Body of pancreas (tissue), 4 donors: ENCODE measurements at places on chromosomes 4 and X. TPM values are rescaled to one million over a fixed set of nuclear protein-coding genes. Genes with fewer than 3 reads are reported as not detected.

The TRAM1L1 gene
- 4.9 TPM for total RNA-seq

DNA sequence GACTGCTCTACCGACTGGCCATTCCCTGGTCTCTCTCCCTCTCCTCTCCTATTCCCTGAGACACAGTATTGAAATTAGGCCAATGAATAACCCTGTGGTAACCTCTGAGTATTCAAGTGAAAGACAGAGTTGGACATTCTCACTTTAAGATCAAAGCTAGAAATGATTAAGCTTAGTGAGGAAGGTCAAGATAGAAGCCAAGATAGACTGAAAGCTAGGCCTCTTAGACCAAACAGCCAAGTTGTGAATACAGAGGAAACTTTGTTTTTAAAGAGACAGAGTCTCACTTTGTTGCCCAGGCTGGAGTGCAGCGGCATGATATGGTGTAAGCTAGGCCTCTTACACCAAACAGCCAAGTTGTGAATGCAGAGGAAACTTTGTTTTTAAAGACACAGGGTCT, 64.6 kb downstream of the KDM6A start:
- no peak overlapping the region for H3K4me3 ChIP-seq
- H3K27me3 ChIP-seq: no peaks in the 10 kb centered on the region
- peaks cover 19% of the 10 kb centered on the region for H3K4me1 ChIP-seq
- no peaks in the 10 kb centered on the region for H3K36me3 ChIP-seq
- no peak overlapping the region for H3K27ac ChIP-seq

DNA sequence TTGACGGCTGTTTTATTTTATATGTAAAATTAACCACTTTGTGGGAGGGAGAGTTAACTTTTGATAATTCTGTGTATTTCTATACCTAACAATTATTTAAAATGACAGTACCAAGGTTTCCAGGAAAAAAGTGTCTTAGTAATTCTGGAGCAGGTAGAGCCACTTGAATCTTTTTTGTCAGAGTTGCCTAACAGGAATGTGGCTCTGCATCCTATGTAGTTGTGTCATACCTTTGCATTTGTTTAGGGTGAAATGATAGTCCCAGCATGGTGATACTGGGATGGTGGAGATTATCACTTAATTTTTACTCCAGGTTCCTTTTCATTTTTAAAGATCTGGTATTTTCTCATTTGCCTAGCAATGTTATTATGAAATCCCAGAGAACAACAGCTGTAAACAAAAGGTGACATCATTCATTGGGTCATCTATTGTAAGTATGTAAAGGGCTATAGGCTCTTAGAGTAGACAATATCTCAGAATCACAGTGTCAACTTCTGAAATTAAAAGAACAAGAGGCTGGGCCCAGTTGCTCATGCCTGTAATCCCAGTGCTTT, 9.6 kb downstream of the SGMS2 start:
- no peaks in the 10 kb centered on the region for H3K27me3 ChIP-seq
- no peak overlapping the region for H3K4me3 ChIP-seq
- peaks cover 29% of the 10 kb centered on the region for H3K4me1 ChIP-seq

DNA sequence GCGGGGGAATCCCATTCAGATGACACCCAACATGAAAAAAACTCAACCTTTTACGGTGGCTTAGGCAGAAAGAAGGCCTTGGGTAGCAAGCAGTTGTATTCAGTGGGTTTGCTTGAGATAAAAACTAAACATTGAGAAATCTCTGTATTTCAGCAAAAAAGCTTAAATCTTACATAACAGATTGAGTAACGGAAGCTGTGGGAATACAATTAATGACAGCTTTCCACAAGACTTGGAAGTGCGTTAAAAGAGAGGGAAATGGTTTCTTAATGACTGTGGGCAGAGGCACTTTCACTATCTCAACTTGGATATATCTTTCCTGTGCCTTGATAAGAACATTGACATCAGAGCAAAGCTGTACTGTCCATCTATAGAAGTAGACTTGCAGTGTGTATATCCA, 418.5 kb upstream of the HS3ST1 start:
- H3K27ac ChIP-seq: no peak overlapping the region
- H3K27me3 ChIP-seq: no peaks in the 10 kb centered on the region
- H3K4me3 ChIP-seq: no peak overlapping the region
- no peaks in the 10 kb centered on the region for H3K36me3 ChIP-seq
- DNase-seq: no peak

GRCh38 chr4:1718095-1718850, 2.9 kb downstream of the TMEM129 start:
- peak overlapping the region; percentile 93 for H3K27ac ChIP-seq
- H3K27me3 ChIP-seq: no peaks in the 10 kb centered on the region
- no peaks in the 10 kb centered on the region for H3K36me3 ChIP-seq
- no peak overlapping the region for H3K4me3 ChIP-seq
- peaks cover 78% of the 10 kb centered on the region for H3K4me1 ChIP-seq

DNA sequence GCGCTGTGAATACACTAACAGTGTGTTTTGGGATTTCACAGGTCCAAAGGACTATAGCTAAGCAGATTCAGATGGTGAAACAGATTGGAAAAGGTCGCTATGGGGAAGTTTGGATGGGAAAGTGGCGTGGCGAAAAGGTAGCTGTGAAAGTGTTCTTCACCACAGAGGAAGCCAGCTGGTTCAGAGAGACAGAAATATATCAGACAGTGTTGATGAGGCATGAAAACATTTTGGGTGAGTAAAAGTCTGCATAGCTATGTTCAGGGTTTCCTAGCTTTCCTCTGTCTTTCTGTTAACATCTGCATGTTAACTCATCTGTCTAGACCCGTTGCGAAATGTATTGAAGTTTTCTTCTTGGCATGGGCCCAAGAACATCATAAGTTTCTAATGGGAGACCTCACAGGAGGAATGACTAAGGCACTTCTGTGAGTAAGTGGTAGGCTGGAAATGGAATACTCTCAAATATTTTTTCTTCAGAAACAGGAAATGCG, 372.1 kb downstream of the BMPR1B start:
- no peaks in the 10 kb centered on the region for H3K4me1 ChIP-seq
- no peak for DNase-seq
- no peaks in the 10 kb centered on the region for H3K27me3 ChIP-seq
- H3K4me3 ChIP-seq: no peak overlapping the region

DNA sequence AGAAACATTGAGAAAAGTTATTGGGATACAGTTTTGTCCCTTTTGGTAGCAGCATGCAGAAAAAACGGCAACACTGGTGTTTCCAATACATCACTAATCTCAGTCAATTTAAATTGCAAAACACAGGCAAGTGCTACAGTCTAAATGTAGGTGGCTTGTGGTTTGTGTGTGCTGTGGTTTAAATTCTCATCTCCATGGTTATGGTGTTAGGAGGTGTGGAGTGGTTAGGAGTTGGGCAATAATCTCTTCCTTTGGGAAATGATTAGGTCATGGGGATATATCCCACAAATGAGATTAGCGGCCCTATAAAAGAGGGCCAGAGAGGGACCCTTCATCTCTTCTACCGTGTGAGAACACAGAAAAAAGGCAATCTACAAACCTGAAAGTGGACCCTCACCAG, 1344.3 kb downstream of the ADGRL3 start:
- no peak overlapping the region for H3K27ac ChIP-seq
- no peaks in the 10 kb centered on the region for H3K36me3 ChIP-seq
- H3K27me3 ChIP-seq: no peaks in the 10 kb centered on the region
- H3K4me1 ChIP-seq: no peaks in the 10 kb centered on the region
- no peak for DNase-seq
- H3K4me3 ChIP-seq: no peak overlapping the region

GRCh38 chrX:12866451-12867377, at the start of gene TLR7:
Gene TLR7, plus strand, starts transcription at chrX:12867072. Its CDS starts 507 bp downstream, at chrX:12867579.
- DNase-seq: no peak
- no peaks in the 10 kb centered on the region for H3K4me1 ChIP-seq
- H3K27ac ChIP-seq: no peak within 1 kb of the TSS
- no peak within 1 kb of the TSS for H3K4me3 ChIP-seq
- H3K36me3 ChIP-seq: no peaks in the 10 kb centered on the region

GRCh38 chr4:41542526-41543275, 4.7 kb downstream of the LIMCH1 start:
- H3K27me3 ChIP-seq: no peaks in the 10 kb centered on the region
- no peaks in the 10 kb centered on the region for H3K36me3 ChIP-seq
- no peak overlapping the region for H3K4me3 ChIP-seq
- DNase-seq: no peak
- H3K27ac ChIP-seq: no peak overlapping the region
